ENCODE measurements at places on chromosomes 5 and 9.

GRCh38 chr9:131272212-131272611 lies 4.1 kb downstream of the FAM78A start:
- no peak for DNase-seq

DNA sequence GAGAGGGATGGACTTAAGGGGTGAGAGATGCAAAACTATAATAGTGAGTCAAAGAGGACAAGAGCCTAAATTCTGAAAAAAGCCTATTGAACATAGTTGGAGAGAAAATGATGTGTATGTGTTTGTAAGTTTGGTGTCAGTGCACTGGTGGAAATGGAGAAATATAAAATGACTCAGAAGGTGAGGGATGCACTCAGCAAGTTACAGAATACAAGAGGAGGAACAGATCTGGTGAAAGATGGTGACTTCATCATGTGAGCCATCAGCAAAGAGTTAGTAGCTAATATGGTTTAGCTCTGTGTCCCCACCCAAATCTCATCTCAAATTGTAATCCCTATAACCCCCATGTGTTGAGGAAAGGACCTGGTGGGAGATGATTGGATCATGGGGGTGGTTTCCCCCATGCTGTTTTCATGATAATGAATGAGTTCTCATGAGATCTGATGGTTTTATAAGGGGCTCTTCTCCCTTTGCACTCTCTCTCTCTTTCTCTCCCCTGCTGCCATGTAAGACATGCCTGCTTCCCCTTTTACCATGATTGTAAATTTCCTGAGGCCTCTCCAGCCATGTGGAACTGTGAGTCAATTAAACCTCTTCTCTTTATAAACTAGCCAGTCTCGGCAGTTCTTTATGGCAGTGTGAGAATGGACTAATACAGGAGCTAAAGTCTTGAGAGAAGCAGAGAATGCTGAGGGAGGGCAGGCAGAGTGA lies 30.4 kb upstream of the FYB1 start:
- no peak for DNase-seq

DNA sequence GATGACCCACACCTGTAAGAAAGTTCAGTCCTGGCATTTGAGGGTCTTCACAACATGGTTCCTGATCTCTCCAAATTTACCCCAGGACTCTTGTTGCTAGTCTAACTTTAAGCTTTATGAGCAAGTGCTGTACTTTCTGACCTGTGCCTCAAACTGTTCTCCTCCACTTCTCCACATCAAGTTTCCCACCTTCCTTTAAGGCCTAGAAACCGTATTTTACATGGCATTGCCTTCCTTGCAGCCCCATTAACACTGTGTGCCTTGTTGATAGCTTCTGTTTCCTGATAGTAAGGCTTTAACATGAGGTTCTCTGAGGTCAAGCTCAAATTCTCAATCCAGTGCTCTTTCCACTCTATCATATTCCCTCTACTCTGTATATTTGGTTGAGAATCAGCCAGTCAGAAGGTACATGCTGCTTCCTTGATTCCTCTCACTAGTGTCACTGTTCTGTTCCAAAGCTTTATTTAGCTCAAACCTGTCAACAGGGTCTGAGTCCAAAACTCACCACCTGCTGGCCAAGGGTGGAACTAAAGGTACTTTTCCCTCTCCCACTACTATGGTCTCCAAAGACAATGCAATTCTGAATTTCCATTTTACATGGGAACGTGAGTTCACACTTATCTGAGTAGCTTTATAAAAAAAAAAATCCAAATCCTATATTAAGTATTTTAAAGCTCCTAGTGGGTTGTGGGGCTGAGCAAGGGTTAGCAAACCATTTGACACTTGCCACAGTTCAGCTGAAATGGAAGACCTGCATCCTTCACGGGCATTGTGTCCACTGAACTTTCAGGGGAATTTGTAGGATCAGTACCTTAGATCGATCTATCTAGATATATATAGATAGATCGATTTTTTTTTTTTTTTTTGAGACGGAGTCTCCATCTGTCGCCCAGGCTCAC lies 21.1 kb downstream of the VCP start:
- no peak for DNase-seq

DNA sequence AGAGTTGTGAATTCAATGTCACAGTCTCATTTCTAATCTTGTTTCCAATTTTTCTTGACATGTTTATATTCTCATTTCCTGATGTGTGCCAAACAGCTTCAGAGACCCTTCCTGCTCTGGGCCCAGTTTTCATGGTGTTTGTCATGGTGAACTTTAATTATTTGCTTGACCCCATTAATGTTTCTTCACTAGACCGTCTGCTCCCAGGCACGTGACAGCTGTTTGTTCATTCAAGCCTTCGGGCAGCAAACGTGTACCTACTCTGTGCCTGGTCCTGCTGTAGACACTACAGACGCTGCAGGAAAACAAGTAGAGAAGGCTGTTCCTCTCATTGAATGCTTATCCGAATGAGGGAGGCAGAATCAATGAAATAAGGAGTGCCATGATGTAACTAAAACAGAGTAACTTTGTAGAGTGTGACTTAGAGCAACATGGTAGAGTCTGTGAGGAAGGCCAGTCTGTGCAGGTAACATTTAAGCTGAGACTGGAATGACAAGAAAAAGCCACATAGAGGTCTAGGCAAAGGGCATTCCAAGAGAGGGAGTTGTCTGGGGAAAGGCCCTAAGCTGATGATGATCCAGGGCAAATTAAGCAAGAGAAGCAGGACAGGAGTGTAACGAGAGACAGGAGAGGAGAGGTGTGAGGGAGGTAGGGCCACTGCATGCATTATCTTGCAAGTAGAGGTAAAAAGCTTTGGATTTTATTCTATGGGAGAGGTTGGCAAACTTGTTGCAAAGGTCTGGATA lies 191.4 kb downstream of the SEMA5A start:
- DNase-seq = no peak

GRCh38 chr9:97903177-97903576 lies 19.1 kb downstream of the TRMO start:
- DNase-seq = no peak

DNA sequence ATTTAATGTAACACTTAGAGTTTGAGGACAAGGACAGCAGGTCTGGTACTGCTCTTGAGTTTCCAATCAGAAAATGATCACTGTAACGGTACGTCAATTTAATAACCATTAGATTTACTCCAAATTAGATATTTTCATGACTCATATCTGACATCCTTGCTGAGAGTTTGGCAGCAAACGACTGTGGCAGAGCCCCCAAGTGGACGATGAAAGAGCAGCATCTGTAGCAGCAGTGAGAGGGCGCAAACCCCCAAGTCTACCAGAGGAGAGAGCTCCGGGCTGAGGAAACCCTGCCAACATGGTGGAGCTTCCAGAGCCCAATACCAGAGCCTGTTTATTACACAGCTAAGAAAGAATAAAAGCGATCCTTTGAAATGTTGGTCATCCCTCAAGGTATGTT lies 73.2 kb upstream of the EPB41L4A start:
- DNase-seq = peak; percentile 40

DNA sequence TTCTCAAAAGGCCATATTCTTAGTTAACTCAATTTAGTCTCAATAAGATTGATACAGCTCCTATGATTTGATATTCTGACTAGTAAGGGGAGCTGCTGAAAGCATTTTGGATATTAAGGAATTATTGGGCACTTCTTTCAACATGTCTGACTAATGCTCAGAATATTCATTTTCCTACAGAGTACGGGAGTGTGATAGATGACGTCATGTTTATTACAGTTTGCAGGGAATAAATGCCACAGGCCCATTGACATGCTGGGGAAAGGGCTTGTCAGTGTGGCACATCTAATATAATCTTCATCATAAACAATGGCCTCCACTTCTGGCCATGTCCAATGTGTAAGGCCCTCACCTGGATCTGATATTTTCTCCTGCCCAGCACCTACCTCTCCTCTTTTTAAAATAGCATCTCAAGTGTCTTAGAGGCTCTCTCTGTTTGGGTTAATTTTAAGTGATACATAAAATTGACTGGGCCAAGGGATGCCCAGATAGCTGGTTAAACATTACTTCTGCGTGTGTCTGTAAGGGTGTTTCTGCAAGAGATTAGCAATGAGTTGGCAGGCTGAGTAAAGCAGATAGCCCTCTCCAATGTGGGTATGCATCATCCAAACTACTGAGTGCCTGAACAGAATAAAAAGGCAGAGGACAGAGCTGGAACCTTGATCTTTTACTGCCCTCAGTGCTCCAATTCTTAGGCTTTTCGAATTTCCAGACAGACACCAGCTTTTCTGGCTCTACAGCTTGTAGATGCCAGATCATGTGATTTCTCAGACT lies 99.3 kb downstream of the SLC24A2 start:
- peak; percentile 18 for DNase-seq

DNA sequence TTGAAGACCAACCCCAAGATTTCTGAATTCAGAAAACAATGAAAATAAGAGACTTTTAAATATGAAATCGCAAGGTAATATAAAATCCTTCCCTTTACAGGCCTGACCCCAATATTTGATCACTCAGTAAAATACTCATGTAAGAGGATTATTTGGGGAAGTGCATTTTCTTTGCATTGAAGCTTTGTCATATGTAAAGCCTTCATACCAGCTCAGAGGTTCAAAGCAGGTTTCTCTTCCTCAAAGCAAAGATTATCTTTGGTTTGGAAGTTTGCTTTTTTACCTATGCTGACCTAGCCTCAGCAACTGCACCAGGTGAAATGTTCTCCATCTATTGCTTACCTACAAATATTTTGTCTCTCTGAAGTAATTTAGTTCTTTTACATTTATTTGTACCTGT lies 106.5 kb upstream of the PARP8 start:
- DNase-seq = no peak

- DNase-seq = no peak
Observed at GRCh38 chr5:72012906-72013305, 94.4 kb upstream of the MAP1B start.
